ENCODE measurements at places on chromosomes 11 and 22. TPM values are rescaled to one million over a fixed set of nuclear protein-coding genes. Genes with fewer than 3 reads are reported as not detected.

- DNase-seq, result no peak
Measured at GRCh38 chr11:44716256-44716655, 10.5 kb upstream of the TSPAN18 start.

DNA sequence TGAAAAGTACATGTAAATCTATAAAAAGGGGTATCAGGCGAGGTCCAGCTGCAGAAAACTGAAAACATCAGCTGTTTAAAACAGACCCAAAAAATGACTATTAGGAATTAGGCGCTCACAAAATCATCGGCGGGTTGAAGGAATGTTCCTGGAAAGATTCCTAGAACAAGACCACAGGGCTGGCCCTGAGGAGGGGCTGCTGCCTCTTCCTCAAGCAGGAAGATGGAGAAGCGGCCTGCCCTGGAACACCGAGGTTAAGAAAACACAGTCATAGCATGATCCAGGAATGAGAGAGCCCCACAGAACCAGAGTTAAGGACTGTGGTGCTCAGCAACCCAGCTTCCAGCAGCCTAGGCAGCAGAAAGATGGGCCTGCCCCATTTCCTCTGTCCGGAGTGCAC is 78.4 kb downstream of the C11orf91 start:
- DNase-seq, result no peak

- DNase-seq, result peak; percentile 10
Measured at GRCh38 chr11:69213316-69213715, 57.6 kb downstream of the SMIM38 start.

DNA sequence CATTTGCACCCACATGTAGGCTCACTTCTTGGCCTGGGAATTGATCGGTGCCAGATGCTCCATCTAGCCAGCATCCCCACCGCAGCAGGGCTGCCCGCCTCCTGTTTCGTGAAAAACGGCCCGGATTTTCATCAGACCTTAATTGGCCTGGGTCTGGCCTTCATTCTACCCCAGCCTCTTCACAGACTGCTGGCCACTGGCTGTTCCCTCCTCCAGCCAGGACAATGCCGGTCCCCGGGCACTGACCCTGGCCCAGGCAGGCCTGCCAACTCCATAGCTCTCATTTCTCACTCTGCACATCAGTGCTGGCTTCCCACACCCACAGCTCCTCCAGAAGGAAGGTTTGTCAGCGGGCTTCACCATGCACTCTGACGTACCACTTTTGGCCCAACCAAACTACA is 27.9 kb downstream of the TIMP3 start:
- no peak for DNase-seq

DNA sequence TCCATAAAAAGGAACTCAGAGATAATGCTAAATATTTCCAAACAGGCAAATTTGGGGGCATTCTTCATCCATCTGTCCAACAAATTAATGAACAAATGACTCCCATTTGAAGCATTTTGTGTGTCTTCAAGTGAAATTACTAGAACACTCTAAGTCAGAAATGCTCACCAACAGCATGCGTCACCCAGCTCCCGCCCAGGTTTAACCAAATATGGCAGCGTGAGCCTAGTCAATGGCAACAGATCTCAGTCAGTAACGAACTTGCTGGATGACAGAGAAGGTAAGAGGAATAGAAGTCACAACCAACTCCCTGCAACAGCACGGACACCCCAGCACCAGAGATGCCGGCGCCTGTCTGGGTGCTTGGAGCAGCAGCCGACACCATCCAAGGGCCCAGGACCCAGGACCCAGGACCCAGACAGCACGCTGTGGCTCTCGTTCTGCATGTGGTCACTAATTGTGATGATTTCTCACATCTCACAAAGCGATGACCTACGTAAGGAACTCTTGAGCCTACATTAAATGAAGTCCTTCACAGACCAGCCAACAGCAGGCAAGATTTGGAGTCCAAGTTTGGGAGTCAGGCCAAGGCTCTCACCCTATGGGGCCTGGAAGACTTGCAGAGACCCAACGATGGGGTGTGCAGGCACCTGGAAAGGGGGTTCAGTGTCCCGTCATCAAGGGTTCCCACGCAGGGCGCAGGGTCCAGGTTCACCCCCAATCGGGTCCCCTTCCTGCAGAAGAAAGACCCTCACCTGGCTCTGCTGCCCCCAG is 556.9 kb downstream of the BRD1 start:
- no peak for DNase-seq

- no peak for DNase-seq
Measured at GRCh38 chr22:22662095-22662494, 17.7 kb downstream of the GGTLC2 start.

GRCh38 chr11:126380909-126381308 is 25.4 kb downstream of the ST3GAL4 start:
- no peak for DNase-seq

- DNase-seq, result no peak
Measured at GRCh38 chr11:104148706-104149105, 15.2 kb downstream of the PDGFD start.

- no peak for DNase-seq
Measured at GRCh38 chr11:118448294-118448693, 12.0 kb downstream of the KMT2A start.

DNA sequence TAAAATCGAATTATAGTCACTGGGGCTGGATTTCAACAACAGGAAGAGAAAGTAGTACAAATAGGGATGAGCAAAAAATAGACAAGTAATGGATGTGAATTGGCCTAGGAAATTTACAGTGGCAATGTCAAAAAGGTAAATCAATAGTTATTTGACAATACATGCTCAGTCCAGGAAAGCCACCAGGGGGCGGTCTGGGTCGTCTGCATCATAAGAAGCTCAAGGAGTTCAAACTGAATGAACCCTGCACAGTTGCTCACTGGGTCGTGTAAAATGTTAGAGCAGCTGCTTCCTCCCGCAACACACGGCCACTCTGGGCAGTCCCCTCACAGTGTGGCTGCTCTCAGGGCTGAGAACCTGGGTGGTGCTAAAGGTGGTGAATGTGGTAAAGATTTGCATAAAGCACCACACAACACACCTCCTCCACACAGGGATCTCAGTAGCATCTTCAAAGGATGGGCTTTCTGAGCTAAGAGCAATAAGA is 85.9 kb downstream of the ZNF280B start:
- peak; percentile 39 for DNase-seq

GRCh38 chr11:28887681-28888080 is 779.5 kb downstream of the METTL15 start:
- no peak for DNase-seq

GRCh38 chr11:66834943-66835342 is 8.3 kb upstream of the RCE1 start:
- DNase-seq, result no peak

DNA sequence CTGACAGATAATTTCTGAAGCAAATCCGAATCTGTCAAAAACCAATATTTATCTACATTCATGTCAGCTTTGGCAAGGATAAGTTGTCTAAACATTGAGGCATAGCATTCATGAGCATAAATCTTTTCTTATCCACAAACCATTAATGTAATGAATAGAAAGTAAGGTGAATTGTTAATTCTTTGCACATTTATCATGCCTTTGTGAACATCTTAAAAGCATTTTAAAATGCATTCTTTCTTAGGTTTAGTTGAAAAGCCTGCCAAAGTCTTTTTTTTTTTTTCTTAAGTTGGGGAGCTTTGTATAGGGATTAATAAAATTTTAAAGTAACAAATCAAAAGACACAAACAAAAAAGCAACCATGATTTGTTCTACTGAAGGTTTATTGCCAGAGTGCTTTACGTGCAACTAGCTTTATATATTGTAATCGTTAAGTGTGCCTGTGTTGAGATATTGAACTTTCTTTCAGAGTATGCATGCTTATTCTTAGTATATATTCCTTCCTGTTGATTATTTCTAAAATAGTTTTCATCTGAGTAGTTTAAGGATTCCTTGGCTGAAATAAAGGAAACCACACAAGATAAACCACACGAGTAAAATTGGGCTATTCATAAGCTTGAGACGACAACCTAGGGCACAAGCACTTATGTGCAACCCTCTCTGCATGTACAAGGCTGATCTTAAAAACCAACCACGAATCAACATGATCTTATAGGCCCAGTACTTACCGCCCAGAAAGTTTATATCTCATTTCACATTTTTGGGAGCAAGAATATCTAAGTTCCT is 1110.9 kb upstream of the CNTN5 start:
- no peak for DNase-seq

DNA sequence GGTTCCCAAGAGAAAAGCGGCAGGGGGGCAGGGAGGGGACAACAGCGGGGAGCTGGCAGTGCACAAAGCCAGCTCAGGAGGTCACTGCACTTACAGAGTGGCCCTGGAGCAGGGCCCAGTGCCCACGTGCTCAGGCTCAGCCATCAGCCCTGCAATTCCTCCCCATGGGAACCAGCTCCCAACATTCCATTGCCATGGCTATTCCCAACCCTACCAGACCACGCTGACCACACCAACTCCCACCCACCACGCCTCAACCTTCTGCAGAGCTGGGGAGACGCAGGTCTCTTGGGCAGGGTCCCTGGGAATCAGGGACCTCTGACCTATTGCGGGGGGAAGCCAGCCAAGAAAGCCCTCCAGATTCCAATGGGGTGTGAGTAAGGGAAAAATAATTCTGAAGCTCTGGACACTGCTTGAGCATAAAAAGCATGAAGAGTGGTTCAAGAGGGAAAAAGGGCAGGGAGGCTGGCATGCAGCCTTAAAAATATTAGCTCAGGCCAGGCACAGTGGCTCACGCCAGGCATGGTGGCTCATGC is 38.3 kb upstream of the TFIP11 start:
- peak; percentile 20 for DNase-seq

The KCNE3 gene
- 4.9 TPM for total RNA-seq

The PHOX2A gene
- total RNA-seq, result not detected

The AIFM3 gene
- 0.65 TPM for total RNA-seq

The PKDREJ gene
- total RNA-seq, result not detected

The OR52L1 gene
- not detected for total RNA-seq

The EXPH5 gene
- 6.8 TPM for total RNA-seq

The SNAP29 gene
- total RNA-seq, result 13.0 TPM
